ENCODE measurements at places on chromosomes 11 and 22.

DNA sequence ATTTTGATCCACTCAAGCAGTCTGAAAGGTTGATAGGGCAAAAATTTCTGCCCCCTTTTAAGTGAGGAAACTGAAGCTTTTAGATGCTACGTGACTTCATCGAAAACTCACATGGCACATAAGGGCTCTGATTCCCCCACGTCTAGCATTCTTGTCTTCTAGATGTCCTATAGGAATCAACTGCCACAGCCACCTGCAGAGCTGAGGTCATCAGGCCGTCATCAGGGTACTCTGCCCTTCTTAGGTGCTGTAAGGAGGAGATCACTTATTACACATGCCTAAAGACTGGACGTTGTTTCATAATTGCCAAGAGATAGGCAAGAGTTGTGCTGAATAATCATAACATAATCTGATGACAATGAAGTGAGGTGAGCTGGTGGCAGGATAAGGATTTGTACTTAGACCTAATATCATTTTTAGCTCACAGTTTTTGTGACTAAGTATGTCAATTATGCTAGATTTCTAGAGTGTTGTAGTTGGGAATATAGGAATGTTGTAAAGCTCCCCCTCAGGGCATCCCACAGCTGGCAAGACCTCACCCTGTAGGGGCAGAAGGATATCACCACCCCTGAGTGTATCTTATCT lies 349.4 kb downstream of the METTL15 start:
- H3K4me1 ChIP-seq = no peaks in the 10 kb centered on the region
- H3K27ac ChIP-seq = no peak overlapping the region
- no peak overlapping the region for H3K4me3 ChIP-seq
- H3K27me3 ChIP-seq = no peaks in the 10 kb centered on the region
- no peak for DNase-seq
- H3K36me3 ChIP-seq = no peaks in the 10 kb centered on the region

DNA sequence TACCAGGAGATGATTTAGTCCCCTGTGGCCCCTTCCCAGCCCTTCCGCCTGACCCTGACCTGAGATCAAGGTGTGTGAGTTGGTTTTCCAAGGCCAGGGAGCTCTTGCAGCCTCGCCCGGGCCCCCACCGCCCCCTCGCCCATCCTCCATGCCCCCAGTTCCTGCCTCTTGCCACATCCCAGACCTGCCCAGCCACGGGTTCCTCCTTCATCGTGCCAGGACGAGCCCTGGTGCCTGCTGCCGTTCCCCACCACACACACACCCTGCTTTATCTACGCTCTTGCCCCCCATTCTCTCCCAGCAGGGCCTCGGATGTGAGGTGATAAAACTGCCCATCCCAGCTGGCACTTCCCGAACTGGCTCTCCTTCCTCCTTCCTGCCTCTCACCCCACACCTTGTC lies 1.4 kb upstream of the LIF start:
- peaks cover 73% of the 10 kb centered on the region for H3K27me3 ChIP-seq
- no peak for DNase-seq
- H3K36me3 ChIP-seq = no peaks in the 10 kb centered on the region
- peaks cover 50% of the 10 kb centered on the region for H3K4me1 ChIP-seq
- H3K27ac ChIP-seq = no peak overlapping the region
- no peak overlapping the region for H3K4me3 ChIP-seq

GRCh38 chr22:35530700-35531099 lies 9.9 kb upstream of the RASD2 start:
- H3K27me3 ChIP-seq = no peaks in the 10 kb centered on the region
- no peaks in the 10 kb centered on the region for H3K36me3 ChIP-seq
- no peak overlapping the region for H3K27ac ChIP-seq
- peaks cover 10% of the 10 kb centered on the region for H3K4me1 ChIP-seq

DNA sequence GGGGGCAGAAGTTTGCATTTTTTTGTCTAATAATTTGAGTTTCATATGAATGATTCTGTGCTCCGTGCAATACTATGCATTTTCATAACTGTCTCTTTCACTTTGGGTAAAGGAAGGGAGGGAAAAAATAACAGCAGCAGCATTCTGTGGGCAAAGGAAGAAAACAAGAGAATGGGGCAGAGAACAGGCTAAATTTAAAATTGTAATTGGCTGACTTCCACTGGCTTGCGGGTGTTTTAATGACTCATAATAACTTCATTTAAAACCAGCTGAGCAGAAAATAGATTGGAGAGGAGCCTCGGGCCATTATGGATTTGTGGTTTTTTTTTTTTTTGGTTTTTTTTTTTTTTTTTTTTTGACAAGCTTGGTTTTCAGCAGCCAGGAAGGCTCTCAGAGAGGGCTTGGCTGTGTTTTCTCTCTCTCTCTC lies 107.4 kb downstream of the ZBTB16 start:
- peak overlapping the region; percentile 12 for H3K4me3 ChIP-seq
- peaks cover 92% of the 10 kb centered on the region for H3K4me1 ChIP-seq
- peak overlapping the region; percentile 98 for H3K27ac ChIP-seq
- DNase-seq = no peak
- no peaks in the 10 kb centered on the region for H3K36me3 ChIP-seq

DNA sequence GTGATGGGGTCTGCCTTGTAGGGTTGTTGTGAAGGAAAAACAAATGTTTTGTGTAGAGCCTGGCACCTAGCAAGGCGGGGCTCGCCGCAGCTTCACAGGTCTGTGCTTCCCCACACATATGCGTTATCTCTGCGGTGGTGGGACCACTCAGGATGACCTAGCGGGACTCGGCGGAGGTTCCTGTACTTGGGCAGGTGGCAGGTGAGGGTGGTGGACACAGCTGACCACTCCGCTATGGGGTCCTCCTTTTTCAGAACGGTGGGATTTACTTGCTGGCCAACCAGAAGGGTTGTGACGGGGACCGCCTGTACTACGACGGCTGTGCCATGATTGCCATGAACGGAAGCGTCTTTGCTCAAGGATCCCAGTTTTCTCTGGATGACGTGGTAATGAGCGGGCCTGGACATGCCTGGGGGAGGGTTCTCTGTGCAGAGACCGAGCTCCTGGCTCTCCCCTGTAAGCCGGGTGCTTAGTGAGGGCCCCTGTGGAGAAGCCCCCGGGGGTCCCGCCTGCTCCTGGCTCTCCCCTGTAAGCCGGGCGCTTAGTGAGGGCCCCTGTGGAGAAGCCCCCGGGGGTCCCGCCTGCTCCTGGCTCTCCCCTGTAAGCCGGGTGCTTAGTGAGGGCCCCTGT lies 21.3 kb downstream of the NADSYN1 start:
- no peak overlapping the region for H3K27ac ChIP-seq
- H3K36me3 ChIP-seq = peaks cover 83% of the 10 kb centered on the region
- H3K4me1 ChIP-seq = no peaks in the 10 kb centered on the region
- no peaks in the 10 kb centered on the region for H3K27me3 ChIP-seq
- DNase-seq = no peak

- H3K27ac ChIP-seq = no peak overlapping the region
- H3K4me3 ChIP-seq = no peak overlapping the region
- no peaks in the 10 kb centered on the region for H3K27me3 ChIP-seq
- no peak for DNase-seq
These were observed 154.2 kb downstream of the DLG2 start for GRCh38 chr11:85472953-85473352.

All from esophagus muscularis mucosa (tissue), 4 donors.